ENCODE measurements at places on chromosomes 4 and X.

DNA sequence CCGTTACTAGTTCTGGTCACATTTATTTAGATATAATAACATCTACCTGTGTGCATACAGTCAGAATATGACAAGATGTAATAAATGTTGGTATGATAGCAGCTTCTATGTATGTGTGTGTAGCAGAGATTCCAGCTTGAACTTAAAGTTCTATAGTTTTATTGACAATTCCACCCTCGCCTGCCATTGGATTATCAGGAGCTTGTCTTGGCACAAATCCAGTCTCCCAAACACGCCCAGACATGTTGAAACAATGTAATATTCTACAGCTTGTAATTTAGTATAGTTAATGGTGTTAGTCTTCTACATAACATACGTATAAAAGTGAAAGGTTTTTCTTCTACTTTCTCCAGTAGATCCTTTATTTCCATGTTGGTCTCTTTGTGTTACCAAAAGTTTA, 44.4 kb downstream of the BBS12 start:
- no peak for DNase-seq

GRCh38 chr4:6109842-6110560, 90.3 kb downstream of the JAKMIP1 start:
- DNase-seq = no peak

DNA sequence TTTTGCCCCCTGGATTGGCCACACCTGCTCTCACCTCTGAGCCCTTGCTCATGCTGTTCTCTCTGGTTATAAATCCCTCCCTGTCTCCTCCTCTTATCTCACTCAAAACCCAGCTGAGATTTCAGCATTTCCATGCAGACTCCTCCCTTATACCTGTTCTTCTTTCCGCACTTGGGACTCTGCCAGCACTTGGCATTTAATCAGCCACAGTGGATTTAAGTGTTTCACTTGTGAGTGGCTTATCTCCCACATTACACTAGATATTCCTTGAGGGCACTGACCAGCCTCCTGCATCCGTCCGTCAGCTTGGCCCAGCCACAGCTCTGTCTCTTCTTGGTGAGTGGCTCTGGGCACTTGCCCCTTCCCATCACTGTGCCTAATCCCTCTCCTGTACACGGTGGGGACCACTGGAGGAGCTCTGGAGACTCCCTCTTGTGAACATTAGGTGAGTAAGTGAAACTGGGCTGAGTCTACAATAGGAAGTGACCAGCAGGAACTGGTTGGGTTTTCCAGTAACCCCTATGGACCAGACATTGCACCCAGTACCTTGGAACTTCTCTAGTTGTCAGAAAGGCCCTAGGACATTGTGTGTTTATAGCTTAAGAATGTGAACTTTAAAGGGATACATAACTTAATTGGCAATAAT, 19.9 kb downstream of the FGFBP1 start:
- DNase-seq = no peak

DNA sequence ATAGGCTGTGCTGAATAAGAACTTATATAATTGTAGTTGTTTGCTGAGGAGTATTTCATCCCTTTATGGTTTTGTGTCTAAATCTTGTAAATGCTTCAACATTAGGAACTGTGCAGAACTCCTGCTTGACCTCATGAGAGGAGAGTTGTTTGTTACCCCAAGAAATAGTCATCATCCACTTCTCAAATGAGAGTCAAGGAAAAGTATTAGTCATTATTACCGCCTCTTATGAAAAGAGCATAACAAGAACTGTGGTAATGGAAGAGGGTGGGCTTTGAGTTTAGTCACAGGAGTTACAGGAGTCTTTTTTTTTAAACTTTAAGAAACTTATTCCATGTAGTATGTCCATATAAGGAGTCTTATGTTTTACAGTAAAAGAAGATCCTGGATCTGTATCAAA, 132.9 kb downstream of the RAP1GDS1 start:
- no peak for DNase-seq

DNA sequence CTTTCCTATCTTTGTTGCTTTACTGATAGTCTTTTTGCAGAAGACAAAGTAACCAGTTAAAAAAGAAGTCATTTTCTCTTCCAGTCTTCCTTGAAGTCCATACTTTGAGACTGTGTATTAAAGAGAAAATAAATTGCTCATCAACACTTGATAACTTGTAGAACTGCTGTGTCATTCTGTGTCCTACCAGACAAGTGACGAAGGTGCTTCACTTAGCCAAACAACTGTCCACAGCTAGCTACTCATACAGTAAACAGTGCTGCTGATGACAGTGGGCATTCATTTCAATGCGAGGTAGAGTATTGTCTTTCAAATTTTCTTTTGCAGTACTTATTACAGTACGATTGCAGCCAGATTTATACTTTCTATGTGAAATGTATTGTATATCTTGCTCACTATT, 11.5 kb downstream of the COL25A1 start:
- no peak for DNase-seq

Data from NCI-H1436 (cell line).